ENCODE measurements at places on chromosomes 3 and 15.

DNA sequence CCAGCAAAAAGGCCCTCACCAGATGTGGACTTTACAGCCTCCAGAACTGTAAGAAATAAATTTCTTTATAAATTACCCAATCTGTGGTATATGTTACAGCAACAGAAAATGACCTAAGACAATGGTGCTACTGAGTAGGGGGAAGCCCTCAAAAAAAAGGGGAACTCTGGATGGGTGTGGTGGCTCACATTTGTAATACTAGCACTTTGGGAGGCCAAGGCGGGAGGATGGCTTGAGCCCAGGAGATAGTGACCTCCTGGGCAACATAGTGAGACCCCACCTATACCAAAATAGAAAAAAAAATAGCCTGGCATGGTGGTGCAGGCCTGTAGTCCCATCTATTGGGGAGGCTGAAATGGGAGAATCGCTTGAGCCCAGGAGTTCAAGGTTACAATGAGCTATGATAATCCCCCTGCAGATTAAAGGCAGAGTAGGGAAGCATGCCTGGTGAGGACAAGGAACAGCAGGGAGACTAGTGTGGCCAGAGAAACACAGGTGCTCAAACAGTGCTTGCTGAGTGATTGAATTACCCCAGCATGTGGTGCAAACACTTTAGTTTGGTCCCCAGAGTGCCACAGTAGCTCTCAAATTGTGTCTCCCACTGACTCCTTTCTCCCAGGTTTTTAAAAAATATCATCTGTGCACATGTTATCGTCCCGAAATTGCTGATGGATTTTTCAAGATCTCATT, 13.9 kb upstream of the USP3 start:
- no peak for DNase-seq

- DNase-seq: no peak
Measured at GRCh38 chr15:92848852-92849598, 51.1 kb upstream of the CHD2 start.

DNA sequence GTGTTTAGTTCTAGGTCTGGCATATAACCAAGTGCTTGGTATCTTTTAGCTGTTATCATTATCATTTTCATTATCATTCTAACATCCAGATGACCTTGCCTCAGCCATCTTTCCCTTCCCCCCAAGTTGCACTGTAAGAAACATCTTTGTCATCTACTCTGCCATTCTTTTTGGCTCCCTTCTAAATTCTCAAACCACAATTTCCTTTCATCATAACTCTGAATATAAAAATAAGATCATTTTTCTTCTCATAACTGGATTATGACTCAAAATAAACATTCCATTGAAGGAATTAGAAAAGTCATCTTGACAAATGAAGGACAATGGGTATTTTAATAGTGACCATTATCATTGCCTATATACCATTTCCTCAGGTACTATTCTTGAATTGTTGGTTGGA, 786.2 kb downstream of the AGBL1 start:
- DNase-seq: no peak

- DNase-seq: no peak
Measured at GRCh38 chr3:175312791-175313190, 453.7 kb downstream of the NAALADL2 start.

DNA sequence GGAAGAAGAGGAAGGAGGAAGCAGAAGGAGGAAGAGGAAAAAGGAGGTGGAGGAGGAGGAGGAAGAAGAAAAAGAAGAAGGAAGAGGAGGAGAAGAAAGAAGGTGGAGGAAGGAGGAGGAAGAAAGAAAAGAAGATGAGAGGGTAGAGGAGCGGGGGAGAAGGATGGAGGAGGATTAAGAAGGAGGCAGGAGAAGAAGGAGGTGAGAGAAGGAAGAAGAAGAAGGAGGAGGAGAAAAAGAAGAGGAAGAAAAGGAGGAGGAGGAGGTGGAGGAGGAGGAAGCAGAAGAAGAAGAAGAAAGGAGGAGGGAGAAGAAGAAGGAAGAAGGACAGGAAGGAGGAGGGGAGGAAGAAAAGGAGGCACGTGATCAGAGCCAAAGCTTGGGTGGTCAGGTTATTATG, 37.3 kb upstream of the PRTG start:
- DNase-seq: no peak

GRCh38 chr15:32652178-32652577, 10.7 kb downstream of the SCG5 start:
- DNase-seq: no peak

GRCh38 chr3:65146179-65146578, 458.4 kb upstream of the ADAMTS9 start:
- DNase-seq: no peak

DNA sequence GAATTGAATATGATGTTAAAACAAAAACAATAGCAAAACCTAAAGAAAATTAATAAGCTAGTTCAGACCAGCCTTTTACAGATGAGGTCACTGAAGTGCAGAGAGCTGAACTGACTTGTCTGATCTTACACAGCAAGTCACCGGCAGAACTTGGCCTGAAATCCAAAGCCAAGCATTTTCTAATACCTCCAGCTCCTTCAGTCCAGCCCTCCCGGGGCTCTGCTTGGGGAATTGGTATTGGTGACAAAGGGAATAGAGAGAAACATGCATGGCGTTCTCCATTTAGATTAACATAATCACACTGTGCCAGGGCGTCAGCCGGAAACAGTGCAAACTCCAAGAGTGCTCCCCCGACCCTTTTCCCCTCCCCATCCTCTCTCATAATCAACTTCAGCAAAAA, 14.1 kb upstream of the ZSCAN2 start:
- no peak for DNase-seq

DNA sequence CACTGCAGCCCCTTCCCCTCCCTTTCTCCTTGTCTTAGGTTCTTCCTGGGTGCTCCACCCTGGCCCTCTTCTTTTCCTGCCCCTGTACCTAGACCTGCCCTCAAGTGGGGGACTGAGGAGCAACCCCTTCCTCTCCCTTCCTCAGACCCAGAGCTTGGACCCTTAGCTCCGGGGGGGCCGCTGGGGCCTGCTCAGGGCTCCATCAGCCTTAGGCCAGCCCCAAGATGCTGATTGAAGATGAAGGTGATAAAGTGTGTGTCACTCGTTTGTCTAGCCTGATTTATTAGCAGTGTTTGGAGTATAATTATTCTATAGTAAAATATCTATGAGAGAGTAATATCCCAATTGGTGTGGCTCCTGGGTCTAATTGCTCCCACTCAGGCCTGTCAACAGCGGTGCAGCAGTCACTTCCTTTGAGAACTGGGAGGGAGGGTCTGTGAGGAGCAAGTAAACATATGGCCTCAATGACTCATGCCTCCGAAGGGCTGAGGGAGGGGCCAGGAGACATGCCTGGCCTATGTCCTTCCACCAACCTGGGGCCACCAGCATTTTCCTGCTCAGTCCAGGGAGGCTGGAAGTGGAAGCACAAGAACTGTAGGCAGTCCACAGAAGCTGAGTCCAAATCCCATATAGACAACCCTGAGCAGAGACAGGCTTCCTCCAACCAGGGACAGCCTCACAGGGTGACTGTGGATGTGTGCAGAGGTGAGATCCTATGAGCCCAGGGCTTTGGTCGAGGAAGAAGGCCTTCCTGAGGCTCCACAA, 123.2 kb downstream of the DNAJB8 start:
- no peak for DNase-seq

DNA sequence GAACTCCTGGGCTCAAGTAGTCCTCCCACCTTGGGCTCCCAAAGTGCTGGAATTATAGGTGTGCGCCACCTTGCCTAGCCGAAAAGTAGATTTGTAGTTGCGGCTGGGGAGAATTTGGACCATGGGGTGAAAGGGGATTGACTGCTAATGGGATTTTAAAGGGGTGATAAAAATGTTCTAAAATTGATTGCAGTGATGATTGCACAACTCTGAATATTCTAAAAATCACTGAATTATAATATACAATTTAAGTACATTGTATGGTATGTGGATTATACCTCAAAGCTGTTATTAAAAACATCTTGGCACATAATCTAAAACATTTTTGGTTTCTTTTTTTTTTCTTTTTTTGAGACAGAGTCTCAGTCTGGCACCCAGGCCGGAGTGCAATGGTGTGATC, 3.9 kb downstream of the PRC1 start:
- DNase-seq: no peak

DNA sequence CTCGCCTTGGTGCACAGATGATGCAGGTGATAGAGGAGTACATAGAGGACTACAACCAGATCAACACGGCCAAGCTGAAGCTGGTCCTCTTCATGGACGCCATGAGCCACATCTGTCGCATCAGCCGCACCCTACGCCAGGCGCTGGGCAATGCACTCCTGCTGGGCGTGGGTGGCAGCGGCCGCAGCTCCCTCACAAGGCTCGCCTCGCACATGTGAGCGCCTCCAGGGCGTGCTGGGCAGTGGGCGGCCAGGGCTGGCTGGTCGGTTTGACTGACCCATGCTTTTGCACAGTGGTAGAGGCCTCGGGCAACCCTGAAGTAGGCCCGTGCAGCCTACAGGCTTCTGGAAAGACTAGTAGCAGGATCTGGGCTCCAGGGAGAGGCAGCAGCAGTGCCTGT, 63.3 kb downstream of the SEMA3G start:
- DNase-seq: no peak

GRCh38 chr15:28954466-28955159, 68.8 kb downstream of the APBA2 start:
- DNase-seq: no peak

DNA sequence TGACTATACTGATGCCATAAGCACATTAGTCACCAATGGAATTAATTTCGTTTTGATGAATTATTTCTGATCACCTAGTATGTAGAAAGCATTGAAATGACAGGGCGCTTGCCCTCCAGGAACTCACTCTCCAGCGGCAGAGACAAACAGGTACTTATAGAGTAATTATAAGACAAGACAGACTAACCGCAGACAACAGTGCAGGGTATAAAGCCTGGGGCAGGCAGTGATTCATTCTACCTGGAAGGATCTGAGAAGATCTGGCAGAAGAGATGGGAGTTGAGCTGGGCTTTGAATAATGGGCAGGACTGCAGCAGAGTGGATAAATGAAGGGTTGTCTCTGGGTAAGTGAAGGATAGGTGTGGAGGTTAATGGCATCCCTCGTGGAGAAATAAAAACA, 331.8 kb downstream of the FGF12 start:
- DNase-seq: no peak

DNA sequence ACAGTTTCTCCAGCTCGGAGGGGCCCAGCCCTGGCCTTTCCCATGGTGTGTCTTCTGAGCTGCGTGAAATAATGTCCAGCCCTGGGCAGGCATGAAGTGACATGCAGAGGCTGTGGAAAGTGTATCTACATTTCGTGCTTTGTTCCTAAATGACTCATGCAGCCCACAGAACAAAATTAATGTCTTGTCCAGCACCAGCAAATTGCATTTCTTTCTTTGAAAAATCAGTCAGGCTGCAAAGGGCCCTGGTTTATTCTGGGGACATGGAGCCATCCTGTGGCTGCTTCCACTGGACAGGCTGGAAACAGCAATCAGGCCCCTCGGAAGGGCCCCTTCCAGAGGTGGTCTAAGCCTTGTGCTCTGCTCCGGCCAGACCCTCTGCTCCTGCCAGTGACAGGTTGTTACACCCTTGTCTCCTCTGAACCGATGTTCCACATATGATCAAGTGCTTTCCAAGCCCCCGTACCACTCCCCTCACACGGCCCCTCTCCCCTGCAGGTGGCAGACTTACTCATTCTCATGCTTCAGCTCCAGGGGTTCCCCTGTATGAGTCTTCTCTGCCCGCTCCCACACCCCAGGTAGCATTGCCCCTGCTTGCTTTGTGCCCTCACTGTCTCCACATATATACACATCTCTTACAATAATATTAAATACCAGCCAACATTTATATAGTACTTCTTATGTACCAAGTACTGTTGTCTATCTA, 33.7 kb downstream of the CRYGS start:
- no peak for DNase-seq

DNA sequence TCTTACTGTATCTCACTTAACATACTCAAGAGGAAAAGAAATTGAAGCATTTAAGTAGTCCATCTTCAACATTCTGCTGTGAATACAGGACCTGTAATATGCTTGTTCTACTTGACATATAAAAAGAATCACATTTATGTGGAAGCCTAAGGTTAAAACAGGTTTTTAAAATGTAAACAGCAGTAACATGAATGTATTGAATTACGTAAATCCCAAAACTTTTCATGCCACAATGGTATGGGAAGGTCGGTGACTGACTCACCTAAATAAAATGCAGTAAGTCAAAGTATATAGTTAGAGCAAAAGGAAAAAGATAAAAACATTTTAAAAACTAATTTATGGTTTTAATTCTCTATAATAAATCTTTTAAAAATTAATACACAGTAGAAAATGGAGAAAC, 115.7 kb upstream of the TJP1 start:
- no peak for DNase-seq

- no peak for DNase-seq
Measured at GRCh38 chr3:243356-243725, 46.8 kb downstream of the CHL1 start.

- no peak for DNase-seq
Measured at GRCh38 chr15:38896647-38897046, 332.0 kb upstream of the RASGRP1 start.

DNA sequence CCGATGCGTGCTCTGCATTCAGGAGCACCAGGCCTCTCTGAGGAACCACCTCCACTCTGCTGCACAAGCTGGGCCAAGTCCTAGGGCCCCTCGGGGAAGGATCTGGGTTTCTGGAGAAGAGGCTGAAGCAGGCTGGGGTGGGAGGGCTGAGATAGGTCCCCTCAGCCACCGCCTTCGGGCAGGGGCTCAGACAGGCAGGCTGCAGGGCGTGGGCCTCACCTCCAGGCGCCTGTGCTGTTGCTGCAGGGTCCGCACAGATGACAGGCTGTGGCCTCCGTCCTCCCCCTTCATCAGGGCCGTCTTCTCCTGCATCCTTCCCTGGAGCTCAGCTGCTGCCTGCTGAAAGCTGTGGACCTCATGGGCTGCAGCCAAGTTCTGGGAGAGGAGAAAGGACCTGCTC, 15.2 kb downstream of the PLA2G4B start:
- DNase-seq: no peak

GRCh38 chr3:113719758-113720157, 23.3 kb upstream of the USF3 start:
- no peak for DNase-seq

DNA sequence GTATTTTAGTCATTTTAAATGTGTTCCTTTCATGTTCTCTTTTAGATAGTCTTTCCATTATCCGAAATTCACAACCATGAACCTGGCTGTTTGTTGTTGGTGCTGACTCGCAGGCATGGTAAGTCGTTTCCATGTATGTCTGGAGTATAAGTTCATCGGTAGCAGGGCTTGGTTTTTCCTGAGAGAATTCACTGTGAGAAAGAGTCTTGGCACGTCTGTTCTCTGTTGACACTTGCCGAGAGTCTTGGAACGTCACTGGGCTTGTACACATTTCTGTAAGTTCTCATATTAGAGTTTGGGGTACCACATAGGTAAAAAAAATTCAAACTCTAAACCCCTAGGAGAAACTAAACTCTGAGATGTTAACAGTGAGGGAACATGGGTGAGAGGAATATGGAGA, 29.4 kb upstream of the EIF4A2 start:
- DNase-seq: no peak

Data from omental fat pad (tissue), 4 donors.